ENCODE measurements at places on chromosomes 16 and 17.

GRCh38 chr16:67336116-67336515, 9.5 kb downstream of the LRRC36 start:
- no peak for DNase-seq

- DNase-seq, result no peak
Observed at GRCh38 chr17:70345061-70345460, 175.7 kb downstream of the KCNJ2 start.

GRCh38 chr17:14359163-14360020, 58.5 kb downstream of the HS3ST3B1 start:
- no peak for DNase-seq

GRCh38 chr17:74875155-74875976, 2.6 kb upstream of the FDXR start:
- no peak for DNase-seq

DNA sequence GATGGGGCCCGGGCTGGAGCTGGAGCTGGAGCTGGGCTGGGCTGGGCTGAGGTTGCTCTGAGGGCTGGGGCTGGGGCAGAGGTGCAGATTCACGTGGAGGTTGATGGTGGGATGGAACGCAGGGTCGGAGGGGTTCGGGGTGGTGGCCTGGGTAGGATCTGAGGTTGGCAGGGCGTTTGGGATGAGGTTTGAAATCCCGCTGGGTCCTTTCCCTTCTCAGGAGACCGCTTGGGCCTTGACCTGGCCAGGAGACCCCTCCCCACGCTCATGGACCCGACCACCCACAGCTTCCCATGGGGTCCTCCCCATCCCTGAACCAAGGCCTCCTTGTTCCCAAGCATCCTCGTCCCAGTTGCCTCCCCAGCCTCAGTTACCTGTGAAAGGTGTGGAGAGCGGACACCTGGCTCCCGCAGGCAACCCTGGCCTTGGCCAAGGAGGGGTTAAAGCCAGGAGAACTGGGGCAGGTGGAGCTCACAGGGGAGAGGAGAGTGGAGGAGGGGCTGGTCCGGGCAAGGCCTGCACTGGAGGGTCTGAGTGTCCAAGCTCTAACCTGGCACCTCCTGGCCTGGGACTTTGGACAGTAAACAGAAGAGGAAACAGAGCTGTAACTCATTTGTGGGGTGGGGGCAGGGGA, at the start of gene ASGR2:
Gene ASGR2, minus strand, starts transcription at position 582 of the 634 bp plus-strand sequence. CDS start 582 bp downstream, outside the sequence.
- no peak for DNase-seq

- no peak for DNase-seq
Observed at GRCh38 chr16:57422026-57422944, 17.7 kb downstream of the CCL17 start.

DNA sequence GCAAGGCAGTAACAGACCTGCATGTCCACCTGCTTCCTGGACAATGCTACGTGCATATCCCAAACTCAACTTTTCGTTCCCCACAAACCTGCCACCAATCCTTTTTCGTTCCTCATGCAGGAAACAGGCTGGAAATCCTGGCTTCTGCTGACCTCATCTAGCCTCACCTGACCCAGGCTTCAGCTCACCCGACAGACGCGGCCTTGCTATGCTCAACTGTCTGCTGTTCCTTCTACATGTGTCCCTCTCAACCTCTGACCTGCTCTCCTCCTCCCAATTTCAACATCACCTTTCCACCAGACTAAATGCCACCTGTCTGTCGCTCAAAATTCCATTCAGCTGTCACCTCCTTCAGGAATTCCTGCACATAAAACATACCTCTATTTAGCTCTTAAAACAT, 44.5 kb downstream of the XPO6 start:
- DNase-seq, result no peak

DNA sequence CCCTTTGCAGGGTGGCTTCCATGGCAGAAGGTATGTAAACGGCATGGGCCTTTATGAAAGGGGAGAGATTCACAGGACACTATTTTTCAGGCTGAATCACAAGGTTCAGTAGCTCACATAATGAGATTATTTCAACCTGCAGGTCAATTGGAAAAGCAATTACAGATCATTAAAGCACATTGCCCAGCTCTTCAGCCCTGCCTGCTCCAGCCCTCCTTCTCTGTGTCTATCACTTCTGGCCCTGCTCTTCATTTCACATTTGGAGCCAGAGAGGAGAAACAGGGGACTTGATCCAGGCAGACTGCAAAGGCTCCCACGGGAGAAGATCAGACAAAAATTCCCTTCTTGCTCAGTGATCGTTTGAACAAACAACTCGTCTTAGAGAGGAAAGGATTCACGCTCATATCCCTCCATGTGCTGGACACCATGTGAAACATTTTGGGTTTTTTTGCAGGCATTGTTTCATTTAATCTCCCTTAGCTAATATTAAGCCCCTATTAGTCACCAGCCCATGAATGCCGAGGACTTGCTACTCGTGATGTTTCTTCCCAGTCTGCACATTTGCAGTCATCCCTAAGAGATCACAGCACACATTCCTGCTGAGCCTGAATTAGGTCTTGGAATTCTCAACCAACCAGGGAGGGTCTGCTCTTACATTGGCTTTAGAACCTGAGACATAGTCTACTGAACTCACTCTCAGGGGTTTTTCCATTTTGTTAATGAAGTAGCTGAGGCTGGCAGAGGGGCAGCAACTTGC, 443.9 kb upstream of the CCL2 start:
- no peak for DNase-seq

DNA sequence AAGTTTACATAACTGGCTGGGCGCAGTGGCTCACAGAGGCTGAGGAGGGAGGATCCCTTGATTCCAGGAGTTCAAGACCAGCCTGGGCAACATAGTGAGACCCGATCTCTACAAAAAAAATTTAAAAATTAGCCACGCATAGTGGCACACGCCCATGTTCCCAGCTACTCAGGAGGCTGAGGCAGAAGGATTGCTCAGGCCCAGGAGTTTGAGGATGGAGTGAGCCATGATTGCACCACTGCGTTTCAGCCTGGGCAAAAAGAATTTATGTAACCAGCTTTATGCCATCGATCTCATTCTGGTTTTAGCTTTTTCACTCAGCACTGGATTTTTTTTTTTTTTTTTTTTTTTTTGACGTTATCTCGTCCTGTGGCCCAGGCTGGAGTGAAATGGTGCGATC, 9.1 kb upstream of the CD300E start:
- no peak for DNase-seq

DNA sequence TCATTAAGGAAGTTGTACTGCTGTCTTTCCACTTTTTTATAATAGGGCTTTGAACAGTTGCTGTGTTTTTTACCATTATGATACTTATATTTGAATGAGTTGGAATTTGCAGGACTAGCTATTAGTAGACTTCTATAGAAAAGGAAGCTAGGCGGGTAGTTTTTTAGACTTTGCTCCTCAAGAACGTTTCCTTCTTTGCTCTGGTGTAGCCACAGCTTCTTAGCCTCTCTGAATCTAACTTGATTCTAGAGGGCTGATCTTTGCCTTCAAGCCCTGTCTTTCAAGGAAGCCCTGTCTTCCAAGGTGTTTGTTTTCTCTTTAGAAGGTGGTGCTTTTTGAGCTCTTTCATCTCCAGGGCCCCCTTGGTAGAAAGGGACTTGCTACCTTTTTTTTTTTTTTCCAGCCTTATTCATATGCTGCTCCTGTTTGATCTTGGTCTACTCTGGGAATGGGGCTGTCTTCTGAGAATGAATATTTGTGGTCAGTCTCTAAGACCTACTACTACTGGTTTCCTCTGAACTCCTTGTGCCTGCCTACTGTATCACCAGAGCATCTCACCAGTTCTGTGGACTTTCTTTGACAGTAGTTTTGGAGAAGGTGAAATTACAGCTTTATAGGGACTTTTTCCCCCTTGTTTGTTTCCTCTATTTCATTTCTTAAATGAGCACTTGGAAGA, 52.3 kb upstream of the RASL10B start:
- DNase-seq, result no peak
